Activated CD8-positive, alpha-beta memory T cell treated with anti-CD3 and anti-CD28 coated beads for 4 hours (primary cell): ENCODE measurements at places on chromosomes 13 and 19.

DNA sequence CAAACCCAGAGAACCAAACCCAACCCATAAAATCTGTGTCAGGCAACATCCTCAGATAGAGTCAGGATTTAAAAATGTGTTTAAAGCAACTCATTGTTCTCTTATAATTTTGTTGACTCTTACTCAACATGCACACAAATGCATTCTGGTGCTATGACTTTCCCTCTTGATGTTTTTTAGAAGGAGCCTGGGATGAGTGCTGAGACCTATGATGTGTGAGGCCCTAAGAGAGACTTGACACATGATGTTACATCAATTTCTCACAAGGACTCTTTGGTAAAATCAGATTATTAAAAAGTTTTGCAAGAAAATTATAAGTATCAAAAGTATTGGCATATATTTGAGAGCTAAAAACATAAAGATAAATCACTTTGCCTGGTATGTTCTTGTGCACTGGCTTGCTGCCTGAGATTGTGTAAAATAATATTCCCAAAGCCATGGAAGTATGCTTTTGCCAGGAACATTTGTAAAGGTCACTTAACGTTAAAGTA is 173.9 kb downstream of the DCLK1 start:
- DNase-seq, result no peak

- no peak for DNase-seq
Observed at GRCh38 chr13:93325303-93326233, 99.0 kb downstream of the GPC6 start.

DNA sequence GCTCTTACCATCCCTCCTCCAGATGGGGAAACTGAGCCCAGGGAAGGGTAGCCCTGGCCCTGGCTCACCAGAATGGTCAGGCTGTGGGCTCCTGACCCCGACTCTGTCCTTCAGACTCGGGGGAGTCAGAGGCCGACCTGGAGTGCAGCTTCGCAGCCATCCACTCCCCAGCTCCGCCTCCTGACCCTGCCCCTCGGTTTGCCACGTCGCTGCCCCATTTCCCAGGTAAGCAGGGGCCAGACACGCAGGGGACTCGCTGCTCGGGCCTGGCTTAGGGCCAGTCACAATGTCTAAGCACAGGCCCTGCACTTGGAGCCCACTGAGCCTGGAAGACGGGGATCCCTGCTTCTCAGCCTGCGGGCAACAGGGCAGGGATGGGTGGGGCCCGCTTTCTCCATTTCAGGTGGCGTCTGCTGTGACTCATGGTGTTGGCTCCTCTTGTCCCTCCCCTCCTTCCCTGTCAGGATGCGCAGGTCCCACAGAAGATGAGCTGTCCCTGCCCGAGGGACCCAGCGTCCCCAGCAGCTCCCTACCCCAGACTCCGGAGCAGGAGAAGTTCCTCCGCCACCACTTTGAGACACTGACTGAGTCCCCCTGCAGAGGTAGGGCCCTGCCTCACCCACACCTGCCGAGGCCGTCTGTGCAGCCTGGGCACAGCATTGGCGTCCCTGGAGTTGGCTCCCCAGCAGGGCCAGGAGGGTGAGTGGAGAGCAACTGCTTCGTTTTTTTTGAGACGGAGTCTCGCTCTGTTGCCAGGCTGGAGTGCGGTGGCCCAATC is 9.2 kb upstream of the OVOL3 start:
- no peak for DNase-seq

- DNase-seq, result peak; percentile 53
Observed at GRCh38 chr19:33778089-33778791, 18.4 kb upstream of the KCTD15 start.

- no peak for DNase-seq
Observed at GRCh38 chr13:78194904-78195639, 276.4 kb upstream of the EDNRB start.

GRCh38 chr19:5800361-5801270 is 4.3 kb upstream of the NRTN start:
- DNase-seq, result no peak

DNA sequence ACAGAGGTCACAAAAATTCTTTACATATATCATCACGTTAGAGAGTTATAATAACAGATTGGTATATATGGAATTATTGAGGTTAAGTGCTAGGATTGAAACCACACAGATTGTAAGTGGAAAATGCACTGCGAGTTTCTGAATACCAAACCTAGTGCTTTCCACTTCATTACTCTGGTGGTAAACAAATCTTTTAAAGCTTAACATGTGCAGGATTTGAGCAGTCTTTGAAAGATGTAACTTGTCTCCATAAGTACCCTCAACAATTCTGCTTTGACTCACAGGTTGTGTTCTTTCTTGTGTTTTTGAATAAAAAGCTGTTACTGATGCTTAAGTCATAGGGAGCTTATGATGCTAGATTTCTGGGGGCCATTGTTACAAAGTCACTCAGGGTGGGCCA is 314.7 kb upstream of the DACH1 start:
- DNase-seq, result no peak
